ENCODE measurements at places on chromosomes 5 and 9. TPM values are rescaled to one million over a fixed set of nuclear protein-coding genes. Genes with fewer than 3 reads are reported as not detected.

- DNase-seq: no peak
These were observed 67.5 kb downstream of the ZNF462 start for GRCh38 chr9:106930477-106930876.

GRCh38 chr5:133925866-133926488, 42.4 kb downstream of the C5orf15 start:
- DNase-seq: no peak

- DNase-seq: no peak
These were observed 130.1 kb downstream of the C5orf15 start for GRCh38 chr5:133838286-133838685.

- DNase-seq: no peak
These were observed 7.2 kb upstream of the ARRDC3 start for GRCh38 chr5:91390268-91390667.

DNA sequence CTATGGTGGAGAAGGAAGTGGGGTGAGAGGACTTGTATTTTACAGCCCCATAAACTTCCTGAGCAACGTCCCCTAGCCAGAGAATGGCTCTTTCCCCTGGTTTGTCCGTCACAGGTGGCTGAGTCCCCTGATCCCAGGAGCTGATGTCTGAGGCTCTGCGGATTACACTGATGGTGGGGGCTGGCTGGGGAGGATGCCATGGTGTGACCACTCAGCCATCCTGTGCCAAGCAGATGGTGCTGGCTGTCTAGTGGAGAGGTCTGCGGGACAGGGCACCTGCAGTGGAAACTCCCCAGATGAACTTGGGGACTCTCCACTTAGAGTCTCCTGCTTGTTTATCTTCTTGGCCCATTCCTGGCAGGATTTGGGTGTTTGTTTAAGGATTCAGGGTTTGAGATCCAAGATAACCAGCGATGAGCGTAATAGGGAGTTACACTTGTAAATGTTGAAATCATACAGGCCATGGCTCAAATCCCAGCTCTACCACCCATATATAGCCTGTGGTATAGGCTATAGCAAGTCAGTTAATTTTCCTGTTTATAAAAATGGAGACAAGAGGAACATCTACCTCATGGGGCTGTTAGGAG, 4.7 kb upstream of the PTGS1 start:
- no peak for DNase-seq

DNA sequence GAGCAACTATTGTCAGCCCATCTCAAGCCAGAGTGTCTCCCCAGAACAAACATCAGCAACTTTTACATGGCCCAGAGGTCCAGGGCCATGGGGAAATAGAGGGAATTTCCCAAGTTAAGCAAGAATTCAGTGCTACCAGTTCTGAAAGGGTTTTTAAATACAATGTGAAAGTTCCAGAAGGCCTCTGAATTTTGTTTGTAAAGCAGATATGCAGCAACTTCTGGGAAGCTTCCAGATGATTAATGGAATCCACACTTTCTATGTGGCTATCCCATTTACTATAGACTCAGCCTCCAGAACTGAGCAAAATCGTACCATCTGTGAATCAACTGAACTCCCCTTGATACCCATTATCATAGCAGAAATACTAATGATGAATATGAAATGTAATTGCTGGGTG, 93.8 kb downstream of the FEM1C start:
- no peak for DNase-seq

- DNase-seq: peak; percentile 70
These were observed 3.8 kb upstream of the SYNPO start for GRCh38 chr5:150636391-150637244.

- DNase-seq: no peak
These were observed 137.5 kb downstream of the CPLANE1 start for GRCh38 chr5:37111426-37112382.

DNA sequence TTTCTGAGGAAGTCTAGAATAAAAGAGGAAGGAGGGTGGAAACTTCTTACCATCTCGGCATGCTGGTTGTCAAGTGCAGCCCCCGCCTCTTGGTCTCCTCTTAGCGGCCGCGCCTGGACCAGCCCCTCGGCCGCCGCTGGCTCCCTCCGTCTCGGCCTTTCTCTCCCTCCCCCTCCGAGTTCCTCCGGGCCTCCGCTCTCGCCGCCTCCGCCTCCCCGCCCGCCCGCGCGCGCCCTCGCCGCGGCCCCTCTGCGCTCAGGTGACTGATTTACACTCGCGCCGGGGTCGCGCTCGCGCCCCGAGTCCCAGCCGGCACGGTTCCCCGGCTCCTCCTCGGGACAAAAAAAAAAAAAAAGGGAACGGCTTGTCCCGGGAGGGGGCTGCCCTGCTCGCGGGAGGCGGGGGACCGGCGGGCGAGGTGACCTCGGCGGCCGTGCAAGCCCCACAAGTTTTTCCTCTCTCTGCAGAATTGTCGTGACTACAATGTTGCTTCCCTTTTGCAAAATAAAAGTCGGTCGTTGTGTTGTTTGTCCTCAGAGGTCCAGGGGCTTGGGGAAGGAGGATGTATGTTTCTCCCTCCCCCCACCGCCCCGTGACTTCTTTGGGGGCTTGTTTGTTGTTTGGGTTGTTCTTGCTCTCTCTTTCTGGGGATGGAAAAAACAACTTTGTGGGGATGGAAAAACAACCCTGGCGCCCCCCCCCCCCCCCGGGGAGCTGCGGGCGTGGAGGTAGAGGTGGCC, at the start of gene BNC2:
TSS of gene BNC2 (minus strand) at position 75 of the 740 bp plus-strand sequence. CDS start at position 53, 22 bp downstream.
- DNase-seq: no peak

DNA sequence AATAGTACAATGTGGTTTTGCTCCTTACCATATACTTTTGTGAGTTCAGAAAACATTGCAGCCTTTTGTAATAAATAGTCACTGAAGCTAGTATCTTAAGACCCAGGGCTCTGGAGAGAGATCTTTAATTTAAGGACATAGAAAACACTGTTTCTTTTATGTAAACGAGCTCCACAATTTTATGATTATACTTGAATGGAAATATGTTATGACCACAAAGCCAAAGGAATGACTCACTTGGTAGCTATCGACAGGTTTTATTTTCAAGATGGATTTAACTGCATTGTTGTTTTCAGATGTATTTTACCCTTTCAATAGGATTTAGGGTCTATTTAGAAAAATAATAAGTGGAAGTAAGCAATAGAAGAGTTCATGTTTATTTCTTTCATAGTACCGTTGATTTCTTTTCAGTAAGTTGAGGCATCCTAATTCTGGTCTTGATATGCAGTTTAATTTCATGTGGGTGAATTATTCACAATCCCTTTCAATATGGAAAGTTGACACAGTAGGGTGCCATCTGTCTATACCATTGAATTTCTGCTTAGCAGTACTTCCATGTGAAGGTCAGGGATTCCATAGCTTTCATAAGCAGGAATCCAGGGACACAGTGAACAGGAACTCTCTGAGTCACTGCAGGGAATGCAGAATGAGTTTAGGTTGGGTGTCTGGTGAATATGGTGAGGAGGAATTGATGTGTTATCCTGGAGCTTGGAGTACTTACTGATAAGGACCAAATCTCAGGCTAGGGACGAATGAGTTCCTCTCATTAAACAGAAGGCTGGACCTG, 157.6 kb downstream of the CD180 start:
- no peak for DNase-seq

PCDHGA7 gene
- 9.0 TPM for total RNA-seq

GZMA gene
- total RNA-seq: 4.8 TPM

PKD2L2 gene
- not detected for total RNA-seq
